ENCODE measurements at places on chromosomes 5 and 9. TPM values are rescaled to one million over a fixed set of nuclear protein-coding genes. Genes with fewer than 3 reads are reported as not detected.
A peak's percentile ranks its signal among the peaks of the same experiment; 100 is the strongest.

Gene RUFY1
- 42.6 TPM for total RNA-seq

- no peak for DNase-seq
Observed at GRCh38 chr9:38296807-38297206, 95.7 kb upstream of the ALDH1B1 start.

DNA sequence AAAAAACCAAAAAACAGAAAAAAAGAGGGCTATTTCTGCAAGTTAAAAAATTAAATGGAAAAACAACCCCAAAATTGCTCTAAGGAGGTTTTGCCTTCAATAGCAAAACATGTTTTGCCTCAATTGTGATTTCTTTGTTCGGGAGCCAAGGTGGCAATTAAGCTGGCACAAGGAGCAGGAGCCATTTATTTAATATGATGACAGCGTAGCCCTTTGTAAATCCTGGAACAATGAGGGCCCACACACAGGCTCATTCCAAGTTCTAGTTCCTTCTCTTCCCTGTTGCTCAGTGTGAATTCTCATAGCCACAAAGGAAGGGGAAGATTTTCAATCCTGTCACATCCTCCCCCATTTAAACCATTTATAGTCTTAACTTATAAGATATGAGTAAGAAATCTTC is 353.2 kb downstream of the PDE4D start:
- DNase-seq = no peak

DNA sequence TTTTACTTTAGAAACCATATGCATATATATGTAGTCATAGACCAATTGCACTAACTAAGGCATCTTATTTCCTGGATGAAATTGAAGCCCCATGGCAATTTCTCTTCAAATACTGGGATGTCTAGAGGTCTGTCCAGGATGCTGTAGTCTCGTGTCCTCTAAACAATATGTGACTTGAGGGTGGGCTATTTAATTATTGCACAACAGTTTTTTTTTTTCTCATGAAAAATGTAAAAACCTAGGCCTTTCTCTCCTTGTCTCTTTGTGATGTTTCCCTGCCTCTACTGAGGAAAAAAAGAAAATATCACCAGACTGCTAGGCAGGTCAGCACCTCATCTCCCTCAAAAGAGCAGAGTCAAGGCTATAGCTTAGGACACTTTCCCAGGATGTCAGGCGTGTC is 34.6 kb downstream of the ZCCHC9 start:
- no peak for DNase-seq

- no peak for DNase-seq
Observed at GRCh38 chr5:112923148-112923917, 1.3 kb upstream of the REEP5 start.

GRCh38 chr9:136765041-136765440 is 723 bp upstream of the LCN15 start:
- no peak for DNase-seq

DNA sequence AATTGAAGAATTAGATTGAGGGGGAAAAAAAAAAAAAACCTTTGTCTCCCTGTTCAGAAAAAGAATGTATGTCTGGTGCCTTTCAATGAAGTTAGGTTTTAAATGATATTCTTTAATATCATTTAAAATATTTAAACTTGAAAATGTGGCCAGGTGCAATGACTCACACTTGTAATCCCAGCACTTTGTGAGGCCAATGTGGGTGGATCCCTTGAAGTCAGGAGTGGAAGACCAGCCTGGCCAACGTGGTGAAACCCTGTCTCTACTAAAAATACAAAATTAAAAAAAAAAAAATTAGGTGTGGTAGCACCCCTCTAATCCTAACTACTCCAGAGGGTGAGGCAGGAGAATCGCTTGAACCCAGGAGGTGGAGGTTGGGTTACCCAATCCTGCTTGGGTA is 111.1 kb upstream of the RASA1 start:
- DNase-seq = no peak

DNA sequence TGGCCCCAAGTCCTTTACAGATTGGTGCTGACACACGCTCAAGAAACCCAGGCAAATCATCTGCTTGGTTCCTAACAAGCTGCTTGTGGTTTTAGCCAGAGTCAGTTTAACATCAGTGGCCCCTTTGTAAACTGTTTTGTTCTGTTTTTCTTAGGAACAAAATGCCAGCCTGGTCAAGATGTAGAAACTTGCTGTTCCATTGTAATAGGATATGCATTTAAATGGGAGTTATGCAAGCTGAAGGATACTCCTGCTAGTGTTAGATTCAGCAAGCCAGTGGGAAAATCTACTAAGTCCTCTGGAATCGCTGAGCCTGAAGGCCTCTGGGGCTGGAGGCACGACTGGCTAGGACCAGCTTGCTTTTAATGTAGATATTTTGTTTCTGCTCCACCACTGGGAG is 391.1 kb downstream of the TLE4 start:
- DNase-seq = no peak

GRCh38 chr5:141528291-141528984 is 39.6 kb downstream of the PCDHGC5 start:
- DNase-seq = no peak

GRCh38 chr5:127070243-127070642 is 3.1 kb downstream of the C5orf63 start:
- peak; percentile 92 for DNase-seq

- DNase-seq = no peak
Observed at GRCh38 chr5:96316017-96316416, 117.0 kb downstream of the PCSK1 start.

- no peak for DNase-seq
Observed at GRCh38 chr9:127991757-127992274, 11.0 kb upstream of the EEIG1 start.

Gene KCNV2
- not detected for total RNA-seq

GRCh38 chr5:149778303-149779123 is 48.4 kb downstream of the PPARGC1B start:
- DNase-seq = no peak

Gene GRXCR2
- total RNA-seq = not detected

DNA sequence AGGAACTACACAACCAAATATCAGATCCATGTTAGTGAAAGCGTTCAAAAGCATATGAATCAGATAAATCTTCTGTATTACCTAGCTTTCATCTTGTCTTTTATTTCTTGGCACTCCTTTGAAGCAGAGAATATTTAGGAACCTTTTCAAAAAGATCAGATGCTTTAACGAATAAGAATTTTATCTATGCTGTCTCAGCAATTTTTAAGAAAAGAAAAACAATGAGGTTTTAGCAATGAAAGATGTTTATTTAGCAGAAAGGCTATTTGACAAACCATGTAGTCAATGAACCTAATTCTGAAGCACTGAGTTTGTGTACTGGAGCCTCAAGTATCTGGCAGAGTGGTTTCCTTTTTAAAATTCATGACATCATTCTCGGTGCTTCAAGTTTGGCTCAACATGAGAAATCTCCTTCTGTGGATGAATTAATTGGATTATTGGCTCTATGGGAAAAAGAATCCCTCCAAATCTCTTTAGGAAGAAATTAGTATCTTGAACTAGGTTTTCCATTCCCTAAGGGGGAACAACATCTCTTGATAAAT is 534.7 kb downstream of the CAAP1 start:
- no peak for DNase-seq

GRCh38 chr9:23746317-23746716 is 79.7 kb downstream of the ELAVL2 start:
- DNase-seq = no peak

DNA sequence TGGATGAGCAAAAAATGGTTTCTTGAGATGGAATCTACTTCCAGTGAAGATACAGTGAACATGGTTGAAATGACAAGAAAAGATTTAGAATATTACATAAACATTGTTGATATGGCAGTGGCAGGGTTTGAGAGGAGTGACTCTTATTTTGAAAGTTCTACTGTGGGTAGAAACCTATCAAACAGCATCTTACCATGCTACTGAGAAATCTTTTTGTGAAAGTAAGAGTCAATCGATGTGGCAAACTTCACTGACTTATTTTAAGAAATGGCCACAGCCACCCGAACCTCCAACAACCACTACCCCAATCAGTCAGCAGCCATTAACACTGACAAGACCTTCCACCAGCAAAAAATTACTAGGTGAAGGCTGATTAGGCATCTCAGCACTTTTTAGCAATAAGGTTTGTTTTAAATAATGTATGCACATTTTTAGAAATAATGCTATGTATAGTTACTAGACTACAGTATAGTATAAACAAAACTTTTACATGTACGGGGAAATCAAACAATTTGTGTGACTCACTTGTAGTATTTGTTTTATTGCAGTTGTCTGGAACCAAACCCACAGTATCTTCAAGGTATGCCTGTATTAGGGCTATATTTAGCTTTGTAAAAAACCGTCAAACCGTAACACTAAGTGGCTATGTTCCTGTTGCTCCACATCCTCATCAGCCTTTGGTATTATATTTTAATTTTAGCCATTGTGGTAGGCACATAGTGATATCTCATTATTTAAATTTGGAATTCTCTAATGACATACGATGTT is 30.6 kb upstream of the ADAMTS6 start:
- no peak for DNase-seq

DNA sequence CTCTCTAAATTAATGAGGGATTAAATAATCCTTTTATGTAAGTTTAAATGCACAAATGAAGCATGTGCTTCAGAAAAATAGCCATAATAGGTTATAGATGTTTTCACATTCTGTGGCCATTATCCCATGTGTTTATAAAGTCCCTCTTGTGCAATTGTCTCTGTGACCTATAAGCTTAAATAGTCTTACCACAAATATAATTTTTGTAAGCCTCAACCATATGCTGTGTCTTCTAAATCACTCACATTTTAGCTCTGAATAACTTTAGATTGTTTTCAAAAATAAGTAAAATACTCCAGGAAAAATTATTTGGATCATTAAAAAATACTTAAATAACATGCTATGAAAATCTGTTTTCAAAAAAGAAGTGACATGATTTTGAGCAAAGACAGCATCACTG is 1894.7 kb downstream of the MAT2B start:
- no peak for DNase-seq

- DNase-seq = no peak
Observed at GRCh38 chr5:54860321-54860720, 125.1 kb downstream of the ESM1 start.

- no peak for DNase-seq
Observed at GRCh38 chr9:120710110-120710981, 3.9 kb downstream of the MEGF9 start.

Gene TRAF1
- total RNA-seq = 0.51 TPM

GRCh38 chr5:127892467-127893207 is 189.4 kb downstream of the CCDC192 start:
- DNase-seq = peak; percentile 86

DNA sequence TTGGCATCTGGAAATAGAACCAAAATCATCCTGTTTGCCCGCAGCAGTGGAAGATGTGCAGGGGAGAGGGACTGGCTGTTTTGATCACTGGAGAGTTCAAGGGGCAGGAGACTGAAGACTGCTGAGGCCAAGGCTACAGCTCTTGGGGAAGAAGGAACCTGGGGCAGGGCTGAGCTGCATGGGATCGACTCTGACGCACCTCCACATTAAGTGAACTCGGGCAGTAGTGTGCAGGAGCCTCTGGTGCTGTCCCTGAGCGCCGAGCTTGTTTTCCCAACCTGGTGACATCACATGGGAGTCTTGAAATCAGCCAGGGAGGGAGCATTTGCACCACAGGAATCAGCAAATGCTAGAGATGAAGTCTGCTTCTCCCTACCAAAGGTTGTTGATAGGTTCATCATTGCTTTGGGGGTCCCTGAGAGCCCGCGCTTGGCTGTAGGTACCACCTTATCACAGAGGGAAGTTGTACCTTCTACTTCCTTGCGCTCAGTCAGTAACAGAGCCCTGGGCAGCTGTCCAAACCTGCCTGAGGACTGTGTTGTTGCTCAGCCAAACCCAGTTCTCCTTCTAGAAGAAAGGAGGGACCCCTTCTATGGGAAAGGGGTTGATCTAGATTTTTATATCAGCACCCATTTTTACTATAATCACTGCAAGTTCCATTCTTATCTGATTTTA is 52.3 kb upstream of the CTSL start:
- DNase-seq = no peak

GRCh38 chr9:117341151-117341550 is 73.7 kb downstream of the ASTN2 start:
- no peak for DNase-seq

DNA sequence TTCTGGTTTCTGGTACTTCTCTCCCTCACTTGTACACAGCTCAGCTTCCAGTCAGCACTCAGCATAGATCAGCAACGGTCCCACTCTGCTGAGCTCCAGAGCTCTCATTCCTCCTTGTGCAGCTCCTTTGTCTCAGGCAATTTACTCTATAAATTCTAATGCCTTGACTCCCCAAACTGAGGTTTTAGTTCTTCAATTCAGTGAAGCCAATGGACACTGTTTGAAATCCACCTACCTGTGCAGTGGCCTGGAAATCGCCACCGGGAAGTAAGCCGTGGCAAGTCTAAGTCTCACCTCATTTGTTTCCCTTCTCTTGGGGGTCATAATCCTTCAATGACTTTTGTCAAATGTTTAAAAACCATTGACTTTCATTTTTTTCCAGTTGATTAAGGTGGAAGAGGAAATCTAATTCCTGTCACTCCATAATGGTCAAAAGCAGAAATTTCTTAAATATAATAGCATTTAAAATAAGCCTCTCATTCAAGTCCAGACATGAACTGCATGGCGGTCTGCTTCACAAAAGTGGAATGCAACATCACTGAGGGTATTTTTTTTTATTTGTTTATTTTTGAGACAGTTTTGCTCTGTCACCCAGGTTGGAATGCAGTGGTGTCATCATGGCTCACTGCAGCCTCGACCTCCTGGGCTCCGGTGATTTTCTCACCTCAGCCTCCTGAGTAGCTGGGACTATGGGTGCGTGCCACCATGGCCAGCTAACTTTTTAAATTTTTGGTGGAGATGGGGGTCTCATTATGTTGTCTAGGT is 79.6 kb downstream of the C7 start:
- DNase-seq = no peak

DNA sequence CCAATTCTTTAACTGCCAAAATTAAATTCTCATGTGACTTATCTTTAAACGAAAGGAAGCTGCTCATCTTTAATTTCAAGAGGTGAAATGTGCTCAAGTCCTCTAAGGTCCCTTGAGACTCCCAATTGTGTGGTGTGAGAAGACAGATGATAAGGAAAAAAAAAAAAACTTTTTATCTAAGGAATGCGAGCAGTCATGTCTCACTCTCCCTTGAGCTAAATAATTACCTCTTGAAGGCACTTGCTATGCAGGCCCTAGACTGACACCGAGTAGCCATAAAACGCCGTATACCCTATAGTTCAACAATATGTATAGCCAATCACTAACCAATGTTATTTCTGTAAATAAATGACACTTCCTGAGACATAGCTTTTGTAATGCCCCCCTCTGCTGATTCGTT is 1.5 kb upstream of the DTWD2 start:
- DNase-seq = no peak

Gene PLEKHG4B
- total RNA-seq = 0.13 TPM

Gene FREM1
- total RNA-seq = under 0.01 TPM

Gene RNF44
- 2.4 TPM for total RNA-seq

Gene RETREG1
- not detected for total RNA-seq

- DNase-seq = no peak
Observed at GRCh38 chr5:133531594-133531993, 80.7 kb downstream of the FSTL4 start.
